ENCODE measurements at places on chromosomes 5 and 9.
A peak's percentile ranks its signal among the peaks of the same experiment; 100 is the strongest.

DNA sequence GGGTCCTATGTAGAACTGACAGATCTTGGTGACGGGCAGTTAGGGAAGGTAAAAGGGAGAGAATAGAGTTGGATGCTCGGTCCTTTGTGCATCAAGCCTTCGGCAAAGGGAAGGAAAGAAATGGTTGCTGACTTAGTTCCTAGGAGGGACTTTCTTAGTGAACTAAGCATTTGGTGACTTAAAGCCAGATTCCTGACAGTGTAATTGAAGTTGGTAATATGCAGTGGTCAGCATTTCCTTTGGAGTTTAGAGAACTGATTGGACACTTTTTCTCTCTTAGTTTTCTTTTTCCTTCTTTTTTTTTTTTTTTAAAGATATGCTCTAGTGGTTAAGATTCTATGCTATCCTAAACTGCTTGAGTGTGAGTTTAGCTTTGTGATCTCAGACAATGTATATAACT lies 2.3 kb downstream of the CLTA start:
- no peak for DNase-seq

DNA sequence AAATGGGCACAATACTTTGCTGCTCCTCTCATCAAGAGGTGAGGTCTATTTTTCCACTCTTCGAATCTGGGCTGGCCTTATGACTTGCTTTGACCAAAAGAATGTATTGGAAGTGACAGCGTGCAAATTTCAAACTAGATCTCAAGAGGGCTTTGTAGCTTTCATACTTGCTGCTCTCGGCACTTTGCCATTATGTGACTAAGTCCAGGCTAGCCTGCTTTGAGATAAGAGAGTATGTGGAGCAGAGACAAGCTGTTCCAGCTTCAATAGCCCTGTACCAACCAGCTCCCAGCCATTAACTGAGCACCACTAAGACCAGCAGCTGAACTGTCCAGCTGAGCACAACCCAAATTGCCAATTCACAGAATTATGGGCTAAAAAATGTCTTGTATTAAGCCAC lies 124.6 kb downstream of the ACER2 start:
- no peak for DNase-seq

DNA sequence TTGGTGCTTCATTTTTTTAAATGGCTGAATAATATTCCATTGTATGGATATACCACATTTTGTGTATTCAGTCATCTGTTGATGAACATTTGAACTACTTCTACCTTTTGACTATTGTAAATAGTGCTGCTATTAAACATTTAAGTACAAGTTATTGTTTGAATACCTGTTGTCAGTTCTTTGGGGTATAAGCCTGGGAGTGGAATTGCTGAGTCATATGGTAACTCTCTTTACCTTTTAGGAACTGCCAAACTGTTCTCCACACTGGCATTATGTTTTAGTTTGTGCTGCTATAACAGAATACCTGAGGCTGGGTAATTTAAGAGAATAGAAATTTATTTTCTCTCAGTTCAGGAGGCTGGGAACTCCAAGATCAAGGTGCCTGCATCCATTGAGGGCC lies 15.7 kb upstream of the PDE8B start:
- DNase-seq = no peak

- DNase-seq = no peak
These were observed 15.9 kb downstream of the NFIL3 start for GRCh38 chr9:91407580-91408318.

DNA sequence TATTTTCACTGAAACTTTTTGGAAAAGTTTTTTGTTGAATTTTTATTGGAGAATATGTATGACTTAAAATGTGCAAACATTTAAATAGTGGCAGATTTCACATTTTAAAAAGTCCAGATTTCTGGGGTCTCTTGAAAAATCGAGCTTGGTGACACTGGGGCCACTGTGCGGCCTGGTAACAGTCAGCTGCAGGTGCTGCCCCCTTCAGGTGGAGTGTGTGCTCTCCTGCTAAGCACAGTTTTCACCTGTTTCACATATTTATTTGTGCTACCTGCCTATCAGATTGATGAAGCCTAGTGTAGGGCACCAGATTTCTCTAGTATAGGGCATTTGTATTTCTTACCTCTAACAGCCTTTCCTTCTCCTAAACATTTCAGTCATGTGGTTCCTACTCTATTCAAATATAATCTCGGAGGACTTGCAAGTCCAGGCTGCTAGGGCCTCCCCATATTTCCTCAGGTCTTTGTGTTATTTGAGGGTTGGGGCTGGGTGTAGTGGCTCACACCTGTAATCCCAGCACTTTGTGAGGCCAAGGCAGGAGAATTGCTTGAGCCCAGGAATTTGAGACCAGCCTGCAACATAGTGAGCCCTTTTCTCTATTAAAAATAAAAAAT lies 95.8 kb upstream of the KLF9 start:
- DNase-seq = no peak

DNA sequence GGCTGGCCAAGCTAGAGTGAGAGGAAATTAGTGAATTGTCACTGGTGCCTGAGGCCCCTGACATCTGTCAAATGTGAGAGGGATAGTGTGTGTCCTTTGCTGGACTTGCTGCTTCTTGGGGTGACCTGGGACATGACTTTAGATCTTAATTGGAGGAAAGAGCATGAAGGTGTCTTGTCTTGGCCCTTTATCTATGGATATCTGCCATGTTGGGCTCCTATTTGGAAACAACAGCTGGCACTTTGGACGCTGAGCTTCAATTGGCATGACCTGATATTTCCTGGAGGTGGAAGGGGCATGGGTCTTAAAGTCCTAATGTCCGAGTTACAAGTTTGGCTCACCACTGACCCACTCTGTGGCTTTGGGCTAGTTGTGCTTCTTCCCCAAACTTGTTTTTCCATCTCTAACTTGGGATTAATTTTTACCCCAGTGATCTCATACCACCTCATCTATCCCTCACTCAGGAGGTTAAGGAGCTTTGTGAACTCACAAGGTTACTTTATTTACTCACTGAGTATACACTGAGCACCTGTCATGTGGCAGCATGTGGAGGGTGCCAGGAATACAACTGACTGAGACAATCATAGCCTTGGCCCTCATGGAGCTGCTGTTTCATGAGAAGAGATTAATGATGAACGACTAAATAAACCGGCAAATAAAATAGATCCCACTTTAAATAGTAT lies 30.1 kb upstream of the CXCL14 start:
- no peak for DNase-seq

DNA sequence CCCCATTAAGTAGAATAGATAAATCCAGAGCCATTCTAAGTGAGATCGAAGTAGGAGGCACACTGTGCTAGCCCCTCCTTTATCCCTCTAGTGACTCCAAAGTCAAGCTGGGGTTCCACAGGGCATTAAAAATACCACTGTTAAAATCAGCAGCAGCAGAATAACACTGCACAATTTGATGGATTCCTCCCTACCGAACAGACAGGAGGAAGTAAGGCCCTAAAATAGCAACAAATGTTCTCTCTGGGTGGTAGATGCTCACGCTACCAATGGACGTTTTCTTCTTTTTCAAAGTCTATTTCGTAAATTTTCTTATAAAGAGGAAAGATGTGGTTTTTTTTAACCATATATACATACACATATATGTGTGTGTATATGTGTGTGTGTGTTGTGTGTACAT lies 54.4 kb downstream of the FBXW11 start:
- no peak for DNase-seq

GRCh38 chr5:15786884-15787283 lies 286.9 kb downstream of the FBXL7 start:
- DNase-seq = no peak

DNA sequence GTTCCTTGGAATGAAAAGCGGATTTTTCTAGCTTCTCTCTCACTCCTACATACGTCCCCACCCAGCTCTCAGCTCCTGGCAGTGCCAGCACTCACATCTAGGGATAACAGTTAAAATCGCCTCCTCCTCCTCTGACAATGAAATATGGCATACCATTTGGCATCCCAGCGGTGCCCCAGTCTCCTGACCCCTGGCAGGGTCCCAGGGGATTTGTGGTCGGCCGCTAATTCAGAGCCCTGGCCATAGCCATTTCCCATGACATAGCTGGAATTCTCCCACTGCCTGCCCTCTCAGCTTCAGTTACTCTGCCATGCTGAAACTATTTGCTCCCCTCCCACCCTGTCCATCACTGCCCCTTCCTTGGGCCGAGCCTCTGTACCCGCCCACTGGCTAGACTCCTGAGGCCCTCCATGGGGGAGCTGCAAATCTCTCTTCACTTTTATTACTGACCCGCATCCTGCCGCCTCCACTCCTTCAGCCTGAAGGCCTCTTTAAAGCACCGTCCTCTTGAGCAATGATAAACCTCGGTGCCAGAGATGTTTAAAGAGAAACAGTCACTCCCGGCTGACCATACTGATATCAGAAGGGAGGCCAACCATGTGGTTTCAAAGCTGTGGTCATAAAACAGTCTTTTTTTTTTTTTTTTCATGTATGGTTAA lies 139.8 kb downstream of the SLIT3 start:
- DNase-seq = peak; percentile 98

DNA sequence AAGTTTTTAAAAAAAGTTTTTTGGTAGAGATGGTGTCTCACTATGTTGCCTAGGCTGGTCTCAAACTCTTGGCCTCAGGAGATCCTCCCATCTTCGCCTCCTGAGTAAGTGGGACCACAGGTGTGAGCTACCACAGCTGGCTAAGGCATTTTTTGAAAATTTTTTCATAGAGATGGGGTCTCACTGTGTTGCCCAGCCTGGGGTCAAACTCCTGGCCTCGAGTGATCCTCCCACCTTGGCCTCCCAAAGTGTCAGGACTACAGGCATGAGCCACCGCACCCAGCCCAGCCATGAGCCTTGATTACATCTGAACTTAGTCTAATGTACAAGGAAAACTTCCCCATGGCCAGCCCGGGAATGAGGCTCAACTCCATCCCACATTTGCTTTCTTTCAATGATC lies 77.5 kb upstream of the PCA3 start:
- DNase-seq = no peak

DNA sequence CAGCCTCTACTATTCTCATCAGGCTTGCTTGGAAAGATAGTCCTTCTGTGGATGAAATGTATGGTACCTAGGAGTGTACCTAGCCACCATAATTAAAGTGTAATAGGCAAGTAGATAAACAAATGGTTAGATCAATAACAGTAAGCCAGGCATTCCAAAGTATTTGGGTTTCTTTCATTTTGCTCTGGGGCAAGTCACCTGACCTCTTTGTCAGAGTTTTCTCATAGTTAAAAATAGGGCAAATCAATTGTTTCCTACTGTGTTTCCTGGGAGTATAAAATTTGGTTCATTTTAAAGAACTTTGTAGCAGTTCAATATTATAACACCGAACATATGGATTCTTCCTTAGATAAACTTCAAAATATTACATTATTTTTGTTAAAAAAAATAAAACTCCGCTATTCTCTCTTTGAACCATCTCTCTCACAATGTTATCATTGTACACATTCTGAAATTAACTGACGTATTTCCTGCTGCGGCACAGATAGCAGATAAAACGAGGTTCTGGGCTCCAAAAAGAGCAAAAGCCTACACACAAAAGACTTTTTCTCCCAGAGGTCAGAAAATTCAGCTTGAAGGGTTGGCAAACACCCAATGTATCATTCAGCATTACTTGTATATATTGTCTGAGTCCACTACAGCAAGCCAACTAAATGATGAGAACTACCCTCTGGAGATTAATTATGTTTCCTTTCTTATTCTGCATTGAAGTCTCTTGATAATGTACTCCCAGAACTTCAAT lies 267.9 kb downstream of the COX7C start:
- no peak for DNase-seq

DNA sequence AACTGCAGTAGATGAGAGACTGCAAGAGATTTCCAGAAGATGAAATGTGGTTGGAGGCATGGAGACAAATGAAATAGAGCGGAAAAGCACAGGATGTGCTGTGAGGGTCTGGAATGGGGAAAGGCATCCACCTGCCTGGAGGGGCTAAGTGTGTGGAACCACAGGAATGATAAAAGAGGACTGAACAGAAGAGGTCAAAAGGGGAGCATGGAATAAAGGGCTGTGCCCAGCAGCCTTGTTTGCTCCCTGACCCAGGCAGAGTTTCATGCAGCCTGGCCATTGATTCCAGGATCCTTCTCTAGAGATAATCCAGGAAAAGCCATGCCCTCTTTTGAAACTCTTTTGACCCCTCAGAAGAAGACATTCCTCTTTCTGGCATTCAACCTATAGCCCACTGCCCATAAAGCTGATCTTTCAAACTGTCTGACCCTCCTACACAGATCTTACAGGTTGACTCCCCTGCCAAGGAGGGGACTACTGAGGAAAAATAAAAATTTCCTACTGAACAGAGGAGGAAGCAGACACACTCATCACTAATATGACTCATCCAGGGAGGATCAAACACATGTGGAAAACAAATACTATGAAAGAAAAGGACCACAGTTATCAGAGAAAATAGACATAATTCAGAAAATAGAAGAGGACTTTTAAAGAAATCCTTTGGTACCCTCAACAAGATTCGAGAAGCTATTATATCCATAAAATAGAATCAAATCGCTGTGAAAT lies 273.5 kb upstream of the PCSK5 start:
- DNase-seq = no peak

GRCh38 chr5:44875661-44876605 lies 67.2 kb downstream of the MRPS30 start:
- DNase-seq = no peak

DNA sequence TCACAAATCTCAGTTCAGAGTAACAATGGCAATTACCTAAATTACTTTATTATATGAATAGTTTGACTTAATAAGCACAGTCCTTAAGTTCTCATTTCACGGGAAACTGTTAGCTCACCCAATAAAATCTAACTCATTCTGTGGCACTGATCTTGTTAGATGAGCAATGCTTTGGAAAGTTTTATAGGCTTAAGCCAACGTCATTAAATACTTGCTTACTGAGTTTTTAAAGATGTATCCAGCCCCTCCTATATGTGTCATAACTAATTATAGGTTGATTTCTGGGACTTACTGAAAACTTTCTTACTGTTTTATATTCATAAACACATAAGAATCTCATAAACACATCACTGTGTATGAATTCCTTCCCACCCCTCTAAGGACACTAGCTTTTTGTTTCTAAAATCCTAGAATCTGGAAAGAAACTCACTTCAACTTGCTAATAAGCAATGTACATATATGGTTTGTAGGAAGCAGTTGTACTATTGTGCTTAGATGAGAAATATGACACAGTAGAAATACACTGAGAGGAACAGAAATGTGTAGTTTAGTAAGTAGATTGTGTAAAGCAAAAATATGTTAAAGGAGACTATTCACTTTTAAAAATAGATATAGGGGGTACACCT lies 14.1 kb upstream of the MARCOL start:
- no peak for DNase-seq

DNA sequence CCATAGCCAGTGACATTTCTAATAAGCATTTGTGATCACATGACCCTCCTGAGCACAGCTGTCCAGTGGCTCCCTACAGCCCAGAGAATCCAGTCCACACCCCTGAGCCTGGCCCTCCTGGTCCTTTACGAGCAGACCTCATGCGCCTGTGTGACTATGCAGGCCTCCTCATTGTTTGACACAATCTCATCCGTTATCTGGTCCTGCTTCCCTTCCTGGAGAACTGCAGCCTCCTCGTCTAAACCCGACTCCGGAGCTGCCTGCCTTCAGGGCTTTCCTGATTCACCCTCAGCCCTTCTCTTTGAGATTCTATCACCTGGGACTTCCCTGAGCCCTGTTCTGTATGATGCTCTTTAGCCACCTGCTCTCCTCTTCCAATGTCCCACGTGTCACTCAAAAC lies 79.7 kb downstream of the GPR21 start:
- DNase-seq = no peak

- no peak for DNase-seq
These were observed 107.4 kb downstream of the MCTP1 start for GRCh38 chr5:95177456-95177855.

All from fibroblast of gingiva (primary cell).